HEK293T (cell line): ENCODE measurements at places on chromosomes 2 and 18.
A peak's percentile ranks its signal among the peaks of the same experiment; 100 is the strongest.

DNA sequence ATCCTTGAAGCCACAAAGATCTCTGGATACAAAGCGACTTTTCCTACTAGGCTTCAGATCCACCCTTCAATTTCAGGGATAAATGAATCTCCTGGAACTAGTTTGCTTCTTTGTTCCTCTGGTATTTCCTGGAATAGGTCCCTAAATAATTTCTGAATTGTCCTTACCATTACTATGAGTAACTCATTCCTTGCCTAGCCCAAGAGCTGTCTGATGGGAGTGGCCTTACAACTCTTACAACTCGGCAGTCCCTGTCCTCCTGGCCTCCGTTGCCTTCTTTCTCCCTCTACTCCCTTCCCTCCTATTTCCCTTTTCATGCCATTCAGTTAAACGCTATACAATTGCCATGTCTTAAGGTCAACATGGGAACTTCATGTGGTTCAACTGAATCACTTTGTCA lies 98.2 kb upstream of the FHL2 start:
- no peak for DNase-seq

DNA sequence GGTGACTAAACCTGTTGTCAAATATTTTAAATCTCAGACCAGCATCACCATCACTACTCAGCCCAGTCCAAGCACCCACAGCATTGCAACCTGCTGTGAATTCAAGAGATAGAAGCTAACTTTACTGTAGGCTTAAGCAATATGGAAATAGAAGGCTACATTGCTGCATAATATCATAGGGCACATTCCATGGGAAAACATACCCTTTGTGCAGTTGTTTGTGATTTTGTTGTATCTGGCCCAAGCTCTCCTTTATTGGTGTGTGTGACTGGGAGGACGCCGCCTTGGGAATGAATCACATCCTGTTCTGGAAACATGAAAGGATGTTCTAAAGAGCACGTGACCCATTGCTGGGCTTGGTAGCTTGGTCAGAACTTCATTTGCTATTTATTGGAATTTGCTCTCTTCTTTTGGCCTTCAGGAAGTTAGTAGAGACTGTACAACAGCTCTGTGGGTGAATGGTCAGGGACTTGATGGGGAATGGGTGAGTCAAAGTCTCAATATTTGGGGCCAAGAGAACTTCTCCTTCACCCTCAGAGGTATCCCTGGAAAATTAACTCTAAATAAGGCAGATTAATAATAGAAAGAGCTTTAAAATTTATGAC lies 106.8 kb upstream of the SERPINE2 start:
- DNase-seq, result no peak

GRCh38 chr2:174762464-174762863 lies 1.8 kb downstream of the CHRNA1 start:
- no peak for DNase-seq

DNA sequence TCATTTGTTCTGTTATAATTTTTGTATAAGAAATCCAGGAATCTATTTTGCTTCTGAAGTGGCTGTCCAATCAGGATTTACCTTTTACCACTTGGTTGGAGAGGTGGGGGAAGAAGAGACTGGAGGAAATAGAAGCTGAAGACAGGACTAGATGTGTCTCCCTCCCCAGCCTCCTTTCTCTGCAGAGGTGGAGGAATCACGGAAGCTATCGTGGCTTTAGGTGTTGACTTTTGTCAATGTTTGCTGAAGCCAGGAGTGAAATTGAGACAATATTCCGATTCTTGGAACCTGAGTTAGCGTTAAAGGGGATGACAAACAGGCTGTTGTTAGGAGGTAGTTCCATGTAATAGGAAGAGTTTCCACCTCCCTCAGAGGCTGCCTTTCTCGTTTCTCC lies 43.5 kb downstream of the PDCL3 start:
- DNase-seq, result no peak

DNA sequence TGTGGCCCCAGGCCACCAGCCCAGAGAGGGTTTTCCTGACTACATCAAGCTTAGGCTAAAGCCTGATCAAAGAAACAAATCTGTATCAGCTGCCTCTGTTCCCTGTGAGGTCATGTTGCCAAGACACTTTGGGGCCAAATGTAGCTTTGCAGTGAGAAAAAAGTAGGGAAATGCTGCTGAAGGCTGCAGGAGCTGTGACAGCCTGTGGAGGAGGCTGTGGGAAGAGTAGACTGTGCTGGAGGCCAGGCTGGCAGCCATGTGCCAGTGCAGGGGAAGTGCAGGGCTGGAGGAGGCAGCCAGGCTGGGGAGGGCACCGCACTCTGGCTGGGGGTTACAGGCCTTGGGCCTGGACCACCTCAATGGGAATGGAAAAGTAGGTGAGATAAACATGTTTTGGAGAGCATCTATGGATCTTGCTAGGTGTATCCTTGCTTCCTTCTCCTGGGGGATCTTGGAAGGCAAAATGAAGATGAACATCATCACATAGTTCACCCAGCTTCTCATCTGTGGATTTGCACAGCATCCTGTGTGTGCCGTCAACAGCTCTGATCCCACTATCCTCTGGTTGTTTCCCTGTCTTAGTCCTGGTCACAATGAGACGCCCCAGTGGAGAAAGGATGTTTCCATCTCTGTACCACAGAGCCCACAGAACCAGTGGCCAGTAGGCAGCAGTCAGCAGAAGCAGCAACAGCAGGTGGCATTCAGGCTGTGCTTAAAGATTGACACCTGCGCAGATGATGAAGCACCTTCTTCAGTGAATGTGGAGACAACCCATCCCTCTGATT lies 103.8 kb upstream of the COPS8 start:
- DNase-seq, result no peak

DNA sequence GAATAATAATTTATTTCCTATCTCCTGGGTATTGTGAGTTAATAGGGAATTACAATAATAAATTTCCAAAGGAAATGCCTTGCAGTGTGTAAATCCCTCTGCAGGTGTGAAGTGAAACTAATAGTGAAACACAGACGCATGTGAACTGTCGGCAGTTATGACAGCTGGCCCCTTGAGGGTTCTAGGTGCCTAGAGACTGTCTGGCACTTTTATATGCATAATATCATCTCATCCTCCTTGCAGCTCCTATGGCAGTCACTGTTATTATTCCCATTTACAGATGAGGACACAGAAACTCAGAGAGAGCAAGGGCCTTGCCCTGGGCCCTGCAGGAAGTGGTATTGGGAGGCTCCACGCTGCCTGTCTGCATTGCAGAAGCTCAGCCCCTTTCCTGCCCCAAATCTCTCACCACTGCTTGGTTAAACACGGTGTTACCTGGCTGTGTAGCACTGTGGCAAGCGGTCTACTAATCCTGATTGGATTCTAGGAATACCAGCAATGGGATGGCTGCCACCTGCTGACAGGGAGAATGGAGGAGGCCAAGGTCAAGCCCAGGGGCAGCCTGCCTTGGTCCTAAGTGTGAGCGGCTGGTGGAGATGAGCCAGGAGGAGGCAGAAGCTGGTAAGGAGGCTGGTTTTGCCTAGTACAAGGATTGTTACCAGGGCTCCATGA lies 32.8 kb upstream of the ACKR3 start:
- no peak for DNase-seq

- no peak for DNase-seq
Observed at GRCh38 chr2:20478961-20479360, 32.1 kb downstream of the RHOB start.

DNA sequence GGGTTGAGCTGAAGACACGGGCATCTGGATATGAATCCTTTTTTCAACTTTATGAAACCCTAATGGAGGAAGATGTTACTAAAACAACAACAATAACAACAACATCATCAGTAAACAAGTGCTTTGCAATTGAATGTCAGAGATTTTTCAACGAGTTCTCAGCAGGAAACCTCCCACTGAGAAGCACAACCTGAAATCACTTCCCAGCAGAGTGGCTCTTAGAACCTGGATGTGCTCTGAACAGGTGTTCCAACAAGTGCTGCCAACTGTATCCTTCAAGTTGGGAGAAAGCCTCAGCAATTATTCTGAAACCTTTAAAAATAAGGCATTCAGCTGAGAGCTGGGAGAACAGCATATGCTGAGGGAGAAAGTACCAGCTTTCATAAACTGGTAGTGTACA lies 1622.7 kb upstream of the CELF4 start:
- DNase-seq, result no peak

GRCh38 chr2:170812710-170813600 lies 3.7 kb upstream of the GAD1 start:
- peak; percentile 56 for DNase-seq

- DNase-seq, result no peak
Observed at GRCh38 chr18:75016025-75016717, 192.8 kb downstream of the PTGR3 start.

DNA sequence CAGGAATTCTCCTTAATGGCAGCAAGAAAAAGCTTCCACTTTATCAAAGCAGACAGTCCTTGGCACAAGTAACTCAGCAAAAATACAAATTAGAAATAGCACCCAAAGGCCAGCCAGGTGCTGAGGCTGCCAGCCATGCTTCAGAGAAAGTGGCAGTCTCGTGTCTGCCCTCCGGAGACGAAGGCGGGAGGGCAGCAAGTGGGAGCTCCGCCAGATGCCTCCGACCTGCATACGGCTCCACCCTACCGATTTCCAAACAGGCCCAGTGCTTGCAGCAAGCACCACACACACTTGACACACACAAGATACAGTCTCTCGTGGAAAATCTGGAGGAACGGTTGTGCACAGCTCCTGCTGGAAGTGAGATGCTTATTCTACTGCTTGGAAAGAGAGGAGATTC lies 134.9 kb upstream of the REV1 start:
- no peak for DNase-seq

- peak; percentile 16 for DNase-seq
Observed at GRCh38 chr2:5121642-5122041, 570.5 kb upstream of the SOX11 start.

DNA sequence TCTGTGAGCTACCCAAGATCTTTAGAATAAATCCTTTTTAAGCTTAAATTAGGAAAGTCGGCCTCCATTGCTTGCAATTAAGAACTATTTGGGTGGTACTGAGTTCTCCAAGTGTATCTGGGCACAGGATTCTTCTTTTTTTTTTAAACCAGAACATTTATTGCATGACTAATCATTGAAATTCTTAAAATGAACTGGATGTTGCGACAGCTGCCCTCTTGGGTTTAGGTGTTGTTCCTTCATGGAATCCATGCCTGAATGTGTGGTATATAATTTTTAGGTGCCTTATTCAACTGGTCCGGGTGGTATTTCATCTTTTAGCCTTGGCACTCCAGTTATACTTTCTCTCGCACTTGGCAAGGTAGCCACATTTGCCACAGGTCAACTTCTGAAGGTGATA lies 14.5 kb upstream of the KCNK3 start:
- DNase-seq, result no peak

DNA sequence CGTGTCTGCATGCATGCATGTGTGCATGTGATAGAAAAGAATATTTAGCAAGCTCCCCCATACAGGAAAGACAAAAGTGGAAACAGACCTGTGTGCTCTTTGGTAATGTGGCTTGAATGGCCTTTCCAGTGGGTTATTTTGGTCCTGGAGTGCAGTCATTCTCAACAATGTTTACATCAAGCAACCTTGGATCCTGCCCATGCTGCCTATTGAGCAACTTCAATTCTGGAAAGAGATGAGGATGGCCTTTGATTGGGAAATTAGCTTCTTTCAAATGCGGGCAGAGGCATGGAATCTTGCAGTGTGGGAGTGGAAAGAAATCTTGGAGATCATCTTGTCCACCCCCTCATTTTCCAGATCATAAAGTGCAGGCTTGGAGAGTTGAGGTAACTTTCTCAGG lies 87.2 kb upstream of the SMAD2 start:
- DNase-seq, result no peak

- no peak for DNase-seq
Observed at GRCh38 chr2:10387033-10387432, 61.1 kb downstream of the ODC1 start.

GRCh38 chr2:148860037-148860436 lies 15.0 kb upstream of the KIF5C start:
- DNase-seq, result no peak

- DNase-seq, result no peak
Observed at GRCh38 chr2:121074293-121074932, 210.6 kb downstream of the TFCP2L1 start.

DNA sequence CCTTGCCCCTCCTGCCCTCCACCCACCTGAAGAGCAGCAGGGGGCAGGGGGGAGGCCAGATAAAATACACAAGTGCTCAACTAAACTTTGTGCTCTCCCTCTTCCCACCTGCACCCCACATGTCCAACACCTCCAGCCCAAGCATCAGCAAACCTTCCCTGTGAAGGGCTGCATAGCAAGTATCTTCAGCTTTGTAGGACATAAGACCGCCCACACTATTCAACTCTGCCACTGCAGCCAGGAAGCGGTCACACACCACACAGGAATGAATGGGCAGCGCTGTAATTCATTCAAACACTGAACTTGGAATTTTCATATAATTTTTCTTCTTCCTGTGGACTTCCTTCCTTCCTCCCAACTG lies 27.5 kb downstream of the TFCP2L1 start:
- no peak for DNase-seq

GRCh38 chr2:147358375-147358774 lies 486.5 kb upstream of the ACVR2A start:
- no peak for DNase-seq

DNA sequence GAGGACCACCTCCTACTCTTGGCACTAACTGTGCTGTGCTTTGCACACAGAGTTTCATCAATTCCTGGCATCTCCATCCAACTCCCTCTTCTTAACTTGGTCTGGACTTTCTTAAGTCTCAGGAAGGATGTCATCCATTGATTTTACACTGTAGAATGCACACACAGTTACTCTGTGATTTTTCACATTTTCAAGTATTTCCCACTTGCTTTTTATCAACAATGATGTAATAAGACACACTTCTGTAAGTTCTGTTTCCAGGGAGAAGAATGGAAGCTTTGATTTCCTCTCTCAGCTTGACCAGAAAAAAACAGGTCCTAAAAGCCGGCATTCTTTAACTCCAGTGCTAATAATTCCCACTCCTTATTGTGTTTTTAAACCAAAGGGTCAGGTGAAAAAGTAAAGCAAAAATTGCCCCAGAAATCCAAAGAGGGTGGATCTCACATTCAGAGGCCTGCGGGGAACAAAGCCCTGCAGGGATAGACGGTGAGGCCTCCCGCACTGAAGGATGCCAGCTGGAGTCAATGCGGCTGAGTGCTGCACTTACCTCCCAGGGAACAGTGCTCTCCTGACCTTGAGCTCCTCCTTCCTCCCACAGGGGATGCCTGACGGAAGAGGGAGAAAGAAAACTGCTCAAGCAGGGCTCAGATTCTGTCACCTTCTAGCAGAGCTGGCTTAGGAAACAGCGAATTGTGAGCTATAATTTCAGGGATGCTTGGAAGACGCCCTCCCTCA lies 83.1 kb downstream of the PDCL3 start:
- DNase-seq, result no peak

GRCh38 chr2:48532824-48533223 lies 2.9 kb downstream of the STON1 start:
- no peak for DNase-seq

- DNase-seq, result no peak
Observed at GRCh38 chr2:237725661-237726060, 72.9 kb upstream of the RBM44 start.

DNA sequence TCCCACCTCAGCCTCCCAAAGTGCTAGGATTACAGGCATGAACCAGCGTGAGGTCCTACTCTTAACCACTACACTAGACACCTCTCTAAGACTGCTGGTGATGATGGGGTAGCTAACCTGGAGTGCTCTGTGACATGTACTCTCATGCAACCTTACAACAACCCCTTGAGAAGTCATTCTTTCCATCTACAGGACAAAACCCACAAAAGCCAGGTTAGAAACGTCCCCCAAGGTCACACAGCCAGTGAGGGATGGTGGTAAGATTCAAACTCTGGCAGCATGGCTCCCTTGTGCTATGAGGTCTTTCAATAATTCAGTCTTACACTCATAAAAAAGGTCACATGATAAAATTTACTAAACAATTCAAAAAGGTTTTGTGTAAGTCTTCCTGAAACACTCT lies 94.8 kb upstream of the SERTAD2 start:
- DNase-seq, result no peak

GRCh38 chr2:219452361-219453317 lies 18.0 kb downstream of the SPEG start:
- no peak for DNase-seq
